ENCODE measurements at places on chromosomes 1 and 21. TPM values are rescaled to one million over a fixed set of nuclear protein-coding genes. Genes with fewer than 3 reads are reported as not detected.

- DNase-seq = peak; percentile 74
Measured at GRCh38 chr1:115067161-115067859, 22.0 kb downstream of the TSPAN2 start.

GRCh38 chr1:80506216-80506615 lies 1294.5 kb upstream of the ADGRL2 start:
- no peak for DNase-seq

- DNase-seq = no peak
Measured at GRCh38 chr1:246591958-246592357, 25.7 kb downstream of the CNST start.

DNA sequence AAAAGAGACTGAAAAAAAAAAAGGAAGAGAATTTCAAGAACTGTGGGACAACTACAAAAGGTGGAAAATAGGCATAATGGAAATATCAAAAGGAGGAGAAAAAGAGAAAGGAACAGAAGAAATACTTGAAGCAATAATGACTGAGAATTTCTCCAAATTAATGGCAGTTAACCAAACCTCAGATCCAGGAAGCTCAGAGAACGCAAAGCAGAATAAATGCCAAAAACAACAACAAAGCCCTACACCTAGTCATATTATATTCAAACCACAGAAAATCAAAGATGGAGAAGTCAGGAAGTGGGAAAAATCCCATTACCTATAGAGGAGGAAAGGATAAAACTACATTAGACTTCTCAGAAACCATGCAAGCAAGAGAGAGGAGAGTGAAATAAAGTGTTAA lies 20.7 kb upstream of the AHCYL1 start:
- no peak for DNase-seq

The ASCL5 gene
- not detected for total RNA-seq

The C1orf53 gene
- total RNA-seq = 10.7 TPM

The GBP3 gene
- total RNA-seq = 26.0 TPM

All from thyroid gland (tissue), 4 donors.